CD4-positive, alpha-beta T cell treated with Interleukin-4 for 4 hours (primary cell): ENCODE measurements at places on chromosomes 12 and 14.

GRCh38 chr12:129675947-129676346, 227.9 kb downstream of the TMEM132D start:
- no peak for DNase-seq

- no peak for DNase-seq
Observed at GRCh38 chr12:64142784-64143183, 79.3 kb downstream of the KICS2 start.

- no peak for DNase-seq
Observed at GRCh38 chr14:38384741-38385140, 128.8 kb upstream of the CLEC14A start.

DNA sequence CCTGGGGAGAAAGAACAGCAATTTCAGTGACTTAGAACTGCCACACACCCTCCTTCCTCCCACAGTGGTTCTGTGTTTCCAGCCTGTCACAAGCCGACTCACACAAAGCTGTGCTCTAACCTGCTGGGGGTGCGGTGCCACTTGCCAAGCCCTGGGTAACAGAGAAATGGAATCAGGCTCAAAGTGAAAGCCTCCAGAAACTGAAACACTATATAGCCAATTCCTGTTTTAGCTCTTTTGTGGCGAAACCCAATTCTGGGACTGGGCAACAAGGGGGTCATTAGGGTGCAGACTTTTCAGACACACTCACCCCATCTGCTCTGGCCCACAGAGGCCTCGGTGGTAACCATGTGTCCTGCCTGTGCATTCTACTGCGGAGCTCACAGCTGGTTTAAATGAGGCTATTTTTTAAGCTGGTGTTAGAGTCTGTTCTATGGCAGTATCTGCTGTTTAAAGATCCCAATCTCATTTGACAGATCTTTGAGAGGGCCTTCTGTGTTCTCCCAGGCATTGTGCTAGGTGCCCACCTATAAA, 15.2 kb upstream of the ACTR6 start:
- no peak for DNase-seq

DNA sequence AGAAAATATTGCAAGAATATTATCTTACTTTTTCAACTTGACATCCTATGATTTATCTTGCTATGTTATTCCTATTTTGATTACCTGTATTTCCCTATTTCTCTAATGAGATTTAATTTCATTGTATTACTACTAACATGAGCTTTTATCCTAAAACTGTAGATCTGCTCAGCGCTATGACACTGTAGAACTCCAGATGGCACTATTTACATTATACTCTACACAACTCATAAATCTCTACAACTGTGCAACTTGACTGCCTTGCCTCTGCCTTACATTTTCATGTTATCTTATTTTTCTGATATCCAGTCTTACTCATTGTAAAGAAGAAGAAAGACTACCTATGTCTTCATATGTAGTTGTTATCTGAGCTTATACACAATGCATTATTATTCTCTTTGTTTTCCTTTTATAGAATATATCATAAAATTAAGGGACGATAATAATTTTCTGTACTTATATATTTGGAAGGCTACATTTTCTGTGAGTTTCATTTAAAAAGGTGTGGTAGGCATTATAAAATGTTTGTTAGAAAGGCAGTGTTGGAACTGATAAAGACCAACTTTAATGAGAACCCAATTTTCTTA, 24.1 kb downstream of the NUP37 start:
- no peak for DNase-seq
